ENCODE measurements at places on chromosomes 11 and 22.

DNA sequence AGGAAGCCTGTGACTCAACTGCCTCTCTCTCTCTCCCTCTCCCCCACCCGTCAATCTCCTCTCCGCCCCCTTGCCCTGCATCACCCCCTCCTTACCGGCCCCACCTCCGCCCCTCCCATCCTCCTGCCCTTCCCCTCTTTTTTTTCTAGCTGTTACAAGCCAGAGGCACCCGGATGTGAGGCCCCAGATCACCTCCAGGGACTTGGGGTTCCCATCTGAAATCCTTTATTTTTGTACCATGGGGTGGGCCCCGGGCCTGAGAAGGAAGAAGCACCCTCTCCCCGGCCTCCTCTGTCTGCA, 10.8 kb downstream of the KCTD17 start:
- DNase-seq: no peak

- DNase-seq: no peak
These were observed 20.2 kb downstream of the PVALB start for GRCh38 chr22:36796552-36797175.

DNA sequence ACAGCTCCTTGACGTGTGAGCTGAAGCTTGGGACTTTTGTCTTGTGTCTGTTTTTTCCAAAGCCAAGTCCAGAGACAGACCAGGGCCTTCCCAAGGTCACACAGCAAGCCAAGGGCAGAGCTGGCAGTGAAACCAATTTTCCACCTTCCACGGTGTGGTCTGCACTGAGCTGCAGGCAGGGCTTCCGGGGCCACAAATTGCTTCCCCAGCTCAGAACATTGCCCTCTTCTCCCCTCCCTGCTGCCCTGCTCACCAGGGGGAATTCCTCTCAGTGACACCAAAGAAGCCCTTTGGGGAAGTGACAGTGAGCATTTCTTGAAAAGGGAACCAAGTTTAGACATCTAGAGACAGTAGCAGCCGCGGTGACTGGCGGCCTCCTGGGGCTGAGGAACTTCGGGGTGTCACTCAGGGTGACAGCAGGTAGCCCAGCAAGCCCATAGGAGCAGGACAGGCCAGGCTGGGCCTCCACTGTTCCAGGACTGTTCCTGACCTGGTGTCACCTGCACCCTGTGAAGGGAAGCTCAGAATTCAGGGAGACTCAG, 9.2 kb downstream of the FXYD2 start:
- DNase-seq: peak; percentile 94

GRCh38 chr11:97862021-97862420, 1158.7 kb upstream of the CNTN5 start:
- DNase-seq: no peak

GRCh38 chr11:44711113-44711786, 15.5 kb upstream of the TSPAN18 start:
- DNase-seq: no peak

GRCh38 chr11:980438-981357, 55.0 kb downstream of the AP2A2 start:
- no peak for DNase-seq

DNA sequence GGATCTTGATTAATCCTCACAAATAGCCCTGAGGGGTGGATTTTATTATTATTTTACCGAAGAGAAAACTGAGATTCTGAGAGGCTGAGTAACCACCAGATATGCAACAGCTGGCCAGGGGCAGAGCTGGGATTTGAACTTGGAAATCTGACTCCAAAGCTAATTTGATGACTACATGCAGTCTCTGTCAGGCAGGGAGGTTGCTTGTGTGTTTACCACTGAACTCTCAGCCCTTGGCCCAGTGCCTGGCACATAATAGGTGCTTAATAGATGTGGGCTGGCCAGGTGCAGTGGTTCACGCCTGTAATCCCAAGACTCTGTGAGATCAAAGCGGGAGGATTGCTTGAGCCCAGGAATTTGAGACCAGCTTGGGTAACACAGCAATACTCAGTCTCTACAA, 121.7 kb upstream of the CRYBB3 start:
- DNase-seq: no peak

DNA sequence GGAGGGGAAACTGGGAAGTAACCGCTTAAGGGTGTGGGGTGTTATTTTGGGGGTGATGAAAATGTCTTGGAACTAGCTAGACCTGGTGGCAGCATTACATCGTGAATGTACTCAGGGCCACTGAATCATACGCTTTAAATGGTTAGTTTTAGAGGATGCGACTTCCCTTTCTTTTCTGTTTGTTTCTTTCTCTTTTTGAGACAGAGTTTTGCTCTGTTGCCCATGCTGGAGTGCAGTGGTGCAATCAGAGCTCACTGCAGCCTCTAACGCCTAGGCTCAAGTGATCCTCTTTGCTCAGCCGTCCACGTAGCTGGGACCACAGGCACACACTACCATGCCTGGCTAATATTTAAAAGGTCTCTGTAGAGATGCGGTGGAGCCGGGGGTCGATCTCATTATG, 5.6 kb upstream of the MIAT start:
- DNase-seq: no peak

- DNase-seq: peak; percentile 24
These were observed 12.0 kb upstream of the LAYN start for GRCh38 chr11:111528557-111528956.

- DNase-seq: no peak
These were observed 883.5 kb downstream of the OPCML start for GRCh38 chr11:132648851-132649250.

DNA sequence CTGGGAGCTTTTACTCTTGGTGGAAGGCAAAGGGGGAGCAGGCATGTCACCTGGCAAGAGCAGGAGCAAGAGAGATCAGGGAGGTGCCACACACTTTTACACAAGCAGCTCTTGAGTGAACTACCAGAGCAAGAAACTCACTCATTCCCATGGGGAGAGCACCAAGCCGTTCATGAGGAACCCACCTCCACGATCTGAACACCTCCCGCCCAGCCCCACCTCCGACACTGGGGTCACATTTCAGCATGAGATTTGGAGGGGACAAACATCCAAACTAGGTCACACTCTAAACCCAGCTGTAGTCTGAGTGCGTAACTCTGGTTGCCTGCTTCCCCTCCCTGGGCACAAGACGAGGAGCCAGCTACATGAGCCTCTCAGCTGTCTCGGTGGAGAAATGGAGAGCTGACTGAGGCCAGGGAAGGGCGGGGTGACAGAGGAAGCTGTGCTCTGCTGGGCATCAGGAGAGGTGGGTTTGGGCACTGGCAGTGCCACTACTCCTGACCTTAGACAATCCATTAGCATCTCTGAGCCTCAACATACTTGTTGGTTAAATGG, 134.6 kb downstream of the PKNOX2 start:
- no peak for DNase-seq

GRCh38 chr11:122337704-122338103, 221.7 kb upstream of the BLID start:
- no peak for DNase-seq

GRCh38 chr22:49568751-49569285, 258.9 kb downstream of the BRD1 start:
- no peak for DNase-seq

DNA sequence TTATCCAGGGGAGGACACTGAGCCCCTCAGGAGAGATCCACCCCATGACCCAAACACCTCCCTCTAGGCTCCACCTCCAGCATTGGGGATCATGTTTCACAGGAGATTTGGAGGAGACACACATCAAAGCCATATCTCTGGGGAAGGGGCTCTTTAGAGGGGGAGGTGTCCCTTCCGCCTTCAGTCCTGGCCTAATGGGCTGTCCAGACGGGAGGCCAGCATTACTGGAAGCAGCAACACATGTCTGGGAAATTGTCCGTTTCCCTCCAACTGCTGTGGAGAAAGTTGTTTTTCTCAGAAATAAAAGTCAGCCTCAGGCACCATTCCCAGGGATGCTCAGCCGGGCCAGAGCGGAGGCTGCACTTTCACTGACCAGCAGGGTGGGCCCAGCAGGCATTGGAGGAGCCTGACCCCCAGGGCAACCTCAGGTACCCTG, 9.5 kb downstream of the CACNA1I start:
- DNase-seq: no peak

DNA sequence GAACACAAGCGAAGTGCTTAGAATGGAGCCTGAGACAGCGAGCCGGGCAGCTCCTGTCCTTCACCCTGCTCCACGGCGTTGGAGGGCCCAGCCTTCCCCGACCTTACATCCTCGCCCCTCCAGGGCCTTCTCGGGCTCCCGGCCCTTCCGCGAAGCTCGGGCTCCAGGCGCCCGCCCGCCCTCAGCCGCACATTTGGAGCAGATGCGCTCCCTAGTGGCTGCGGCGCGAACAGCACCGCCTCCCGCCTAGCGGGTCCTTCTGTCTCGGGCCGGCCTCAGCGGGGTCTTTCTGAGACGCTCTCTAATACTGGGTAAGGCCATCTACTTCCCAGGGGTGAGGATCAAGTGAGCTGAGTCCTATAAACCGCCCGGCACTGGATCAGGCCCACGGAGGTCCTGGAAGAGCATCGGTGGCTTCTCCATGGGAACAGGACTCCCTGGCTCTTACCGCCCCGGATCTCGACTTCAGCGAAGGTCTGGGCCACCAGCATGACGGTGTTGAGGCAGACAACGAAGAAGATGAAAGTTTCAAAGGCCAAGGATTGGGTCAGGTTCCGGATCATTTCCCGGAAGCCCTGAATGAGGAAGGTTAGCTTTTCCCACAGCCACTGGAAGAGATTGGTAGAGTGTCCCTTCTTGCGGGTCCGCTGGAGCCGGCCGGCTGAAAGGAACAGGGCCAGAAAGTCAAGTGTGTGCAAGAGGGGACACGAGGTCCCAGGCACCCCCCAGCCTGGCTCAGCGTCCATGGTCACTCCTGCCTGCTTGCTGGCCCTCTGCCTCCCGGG, 3.7 kb downstream of the CATSPER1 start:
- peak; percentile 61 for DNase-seq

DNA sequence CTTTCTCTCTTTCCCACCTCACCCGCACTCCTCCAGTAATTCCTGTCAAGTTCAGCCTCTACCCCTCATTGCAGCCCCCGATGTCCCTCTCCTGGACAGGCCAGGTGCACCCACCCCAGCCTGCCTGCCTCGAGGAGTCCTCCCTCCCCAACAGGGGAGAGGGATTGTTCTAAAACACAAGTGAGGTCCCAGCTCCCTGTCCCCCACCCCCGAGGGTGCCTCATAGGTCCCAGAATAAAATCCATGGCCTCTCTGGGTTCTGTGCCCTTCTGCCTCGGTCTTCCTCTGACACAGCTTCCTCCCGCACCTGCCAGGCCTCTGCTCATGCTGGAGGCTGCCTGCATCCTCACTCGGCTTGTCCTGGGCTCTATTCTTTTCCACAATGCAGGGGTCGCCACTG, 720.1 kb downstream of the BRD1 start:
- no peak for DNase-seq

GRCh38 chr22:37241351-37242142, 2.5 kb downstream of the RAC2 start:
- peak; percentile 61 for DNase-seq

DNA sequence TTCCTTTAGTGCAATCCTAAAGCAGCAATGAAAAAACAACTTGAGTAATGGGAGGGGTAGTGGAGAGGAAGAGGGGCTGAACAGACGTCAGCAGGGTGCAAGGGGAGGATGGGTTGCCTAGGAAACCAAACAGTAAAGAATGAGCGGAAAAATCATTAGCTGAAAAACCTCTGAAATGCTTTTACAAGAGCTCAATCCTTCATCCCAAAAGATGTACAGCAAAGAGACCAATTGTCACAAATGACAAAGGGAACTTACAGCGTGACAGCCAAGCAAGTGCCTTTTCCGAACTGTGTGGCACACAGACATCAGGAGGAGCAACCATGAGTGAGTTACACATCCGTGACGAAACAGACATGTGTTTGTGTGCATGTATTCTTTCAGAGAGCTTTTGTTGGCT, 104.6 kb downstream of the SIK3 start:
- no peak for DNase-seq

DNA sequence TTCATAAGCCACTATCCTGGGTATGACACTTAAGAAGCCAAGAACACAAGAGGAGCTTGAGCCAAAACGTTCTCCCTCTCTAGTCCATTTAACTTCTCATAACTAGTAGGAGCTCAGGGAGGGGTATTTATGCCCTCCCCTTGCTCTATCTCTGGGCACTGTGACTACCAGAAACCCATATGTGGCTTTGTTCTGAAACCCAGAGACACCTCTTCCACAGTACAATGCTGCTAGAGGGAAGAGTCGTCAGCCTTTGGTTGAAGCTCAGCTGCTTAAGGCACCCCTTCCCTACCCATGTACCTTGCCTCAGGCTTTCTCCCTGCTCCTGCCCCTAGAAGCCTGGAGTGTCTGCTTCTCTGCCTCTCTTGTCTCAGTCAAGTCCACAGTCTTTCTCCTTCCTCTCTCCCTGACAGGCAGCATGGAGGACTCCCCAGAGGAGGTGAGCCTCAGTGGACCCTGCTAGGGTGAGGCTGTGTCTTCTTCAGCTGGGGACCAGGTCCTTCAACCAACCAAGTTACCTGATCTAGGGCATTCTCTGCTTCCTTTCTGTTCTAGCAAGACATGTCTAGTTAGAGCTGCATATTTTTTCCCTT, 23.1 kb upstream of the USP47 start:
- no peak for DNase-seq

- DNase-seq: peak; percentile 54
These were observed 18.1 kb downstream of the PPP6R2 start for GRCh38 chr22:50361222-50361621.

- DNase-seq: no peak
These were observed 11.9 kb downstream of the CHID1 start for GRCh38 chr11:898540-899190.

GRCh38 chr11:62233730-62234129, 8.3 kb upstream of the SCGB1D2 start:
- DNase-seq: peak; percentile 6

DNA sequence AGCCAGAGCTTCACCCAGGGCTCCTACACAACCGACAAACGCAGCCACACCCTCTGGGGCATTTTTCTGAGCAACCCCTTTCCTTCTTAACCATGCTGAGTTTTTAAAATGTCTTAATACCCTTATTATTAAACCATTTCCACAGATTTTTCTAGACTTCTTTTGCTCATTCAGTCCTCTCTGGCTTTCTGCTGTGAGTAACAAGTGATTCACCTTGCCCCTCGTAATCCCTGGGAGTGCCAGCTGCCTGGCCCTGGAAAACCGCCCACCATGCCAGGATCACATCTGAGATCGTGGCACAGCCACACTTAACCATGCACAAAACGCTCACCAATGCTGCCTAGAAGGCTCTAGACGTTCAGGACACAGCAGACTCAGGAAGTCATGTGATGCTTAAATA, 25.4 kb downstream of the YPEL1 start:
- no peak for DNase-seq

- no peak for DNase-seq
These were observed 35.1 kb downstream of the TTC17 start for GRCh38 chr11:43393765-43394355.

GRCh38 chr11:27423125-27423524, 49.5 kb downstream of the LGR4 start:
- DNase-seq: no peak

- DNase-seq: peak; percentile 93
These were observed 4.7 kb upstream of the SHISA8 start for GRCh38 chr22:41919357-41920224.

- DNase-seq: no peak
These were observed 814.2 kb upstream of the TENM4 start for GRCh38 chr11:80255021-80255420.

GRCh38 chr11:12813371-12814225, 139.4 kb downstream of the TEAD1 start:
- no peak for DNase-seq

Measured in GM12865 (cell line).